Type B pancreatic cell (in vitro differentiated cells): ENCODE measurements at places on chromosomes 1 and 21. TPM values are rescaled to one million over a fixed set of nuclear protein-coding genes. Genes with fewer than 3 reads are reported as not detected.

Gene LRP8
- 7.1 and 16.5 TPM in 2 replicates for total RNA-seq

Gene SPRR3
- total RNA-seq = 155 and 164 TPM in 2 replicates

Gene PGBD5
- total RNA-seq = 7.2 and 8.7 TPM in 2 replicates

Gene VAMP4
- total RNA-seq = 10.2 TPM in 2 replicates

Gene PLPPR5
- total RNA-seq = 5.9 and 7.1 TPM in 2 replicates

Gene TAF12
- 16.2 and 20.8 TPM in 2 replicates for total RNA-seq

DNA sequence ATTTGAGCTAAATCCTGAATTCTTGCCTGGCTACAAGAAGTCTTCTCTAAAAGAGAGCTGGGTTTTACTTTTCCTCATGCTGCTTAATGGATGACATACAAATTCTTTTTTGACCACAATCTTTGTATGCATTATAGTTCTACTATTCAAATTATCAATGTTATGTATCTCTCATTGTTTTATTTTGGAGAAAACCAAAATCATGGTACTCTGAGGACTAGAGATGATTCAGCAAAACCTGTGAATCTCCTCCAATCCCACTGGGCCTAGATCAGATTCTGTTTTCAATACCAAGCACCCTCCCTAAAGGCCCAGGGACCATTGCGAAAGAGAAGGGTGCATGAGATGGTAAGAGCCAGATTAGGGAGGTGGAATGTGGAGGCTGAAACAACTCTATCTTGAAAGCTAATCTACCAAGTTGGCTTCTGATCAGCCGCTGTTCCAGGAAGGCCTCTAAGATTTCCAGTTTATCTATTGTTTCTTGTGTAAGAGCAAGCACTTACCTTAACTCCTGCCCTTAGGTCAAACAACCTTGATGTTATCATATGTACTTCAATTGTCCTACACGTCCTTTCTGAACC is 547.2 kb downstream of the PLPP3 start:
- no peak overlapping the region for H3K27ac ChIP-seq
- DNase-seq = no peak
- no peak overlapping the region for H3K4me3 ChIP-seq
- H3K36me3 ChIP-seq = no peaks in the 10 kb centered on the region

DNA sequence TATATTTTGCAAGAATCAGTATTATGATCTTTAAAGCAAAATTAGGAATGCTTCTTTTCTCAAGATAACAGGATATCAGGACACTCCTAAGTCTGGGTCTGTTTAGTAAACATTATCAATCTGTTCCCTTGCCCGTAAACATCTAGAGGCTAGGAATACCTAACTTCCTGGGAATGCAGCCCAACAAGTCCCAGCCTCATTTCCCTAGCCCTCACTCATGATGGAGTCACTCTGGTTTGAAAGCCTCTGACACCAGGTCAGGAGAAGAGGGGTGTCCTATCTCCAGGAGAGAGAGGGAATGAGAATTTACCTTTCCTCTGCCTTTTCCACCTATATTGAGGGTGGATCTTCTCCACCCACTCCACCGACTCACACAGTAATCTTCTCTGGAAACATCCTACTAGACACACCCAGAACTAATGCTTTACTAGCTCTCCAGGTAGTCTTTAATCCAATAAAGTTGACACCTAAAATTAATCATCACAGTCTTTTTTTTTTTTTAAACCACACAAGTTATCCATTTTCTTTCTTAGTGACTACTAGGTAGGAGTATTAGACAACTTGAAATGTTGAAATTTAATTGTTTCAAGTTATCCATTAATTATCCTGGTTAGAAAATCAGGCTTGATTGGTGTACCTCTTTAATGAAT is 659.3 kb downstream of the USP25 start:
- peaks cover 18% of the 10 kb centered on the region for H3K4me1 ChIP-seq
- H3K27me3 ChIP-seq = no peaks in the 10 kb centered on the region

GRCh38 chr1:228143480-228144192 is 3.6 kb downstream of the GUK1 start:
- H3K4me3 ChIP-seq = peak overlapping the region; percentile 94
- H3K4me1 ChIP-seq = peaks cover 15% of the 10 kb centered on the region
- peak overlapping the region; percentile 74 for H3K27ac ChIP-seq
- no peaks in the 10 kb centered on the region for H3K36me3 ChIP-seq

DNA sequence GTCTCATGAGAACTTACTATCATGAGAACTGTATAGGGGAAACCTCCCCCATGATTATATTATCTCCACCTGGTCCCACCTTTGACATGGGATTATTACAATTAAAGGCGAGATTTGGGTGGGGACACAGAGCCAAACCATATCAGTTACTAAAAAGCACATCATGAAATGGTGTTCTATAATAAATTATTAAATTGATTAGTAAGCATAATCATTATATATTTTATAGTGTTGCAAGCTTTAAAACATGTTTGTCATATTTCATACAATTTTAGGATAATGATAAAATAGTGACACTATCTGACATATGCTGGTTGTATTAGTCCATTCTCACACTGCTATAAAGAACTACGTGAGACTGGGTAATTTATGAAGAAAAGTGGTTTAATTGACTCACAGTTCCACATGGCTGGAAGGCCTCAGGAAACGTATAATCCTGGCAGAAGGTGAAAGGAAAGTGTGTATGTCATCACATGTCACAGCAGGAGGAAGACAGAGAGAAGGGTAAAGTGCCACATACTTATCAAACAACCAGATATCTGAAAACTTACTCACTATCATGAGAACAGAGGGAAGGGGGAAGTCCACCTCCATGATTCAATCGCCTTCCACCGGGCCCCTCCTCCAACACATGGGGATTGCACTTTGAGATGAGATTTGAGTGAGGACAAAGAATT is 539.2 kb upstream of the OLFM3 start:
- no peak for DNase-seq
- H3K27ac ChIP-seq = no peak overlapping the region

GRCh38 chr1:5779608-5780323 is 212.5 kb downstream of the NPHP4 start:
- no peak overlapping the region for H3K27ac ChIP-seq
- H3K4me3 ChIP-seq = no peak overlapping the region
- H3K27me3 ChIP-seq = peaks cover 3% of the 10 kb centered on the region
- DNase-seq = no peak
- H3K4me1 ChIP-seq = no peaks in the 10 kb centered on the region

- no peak for DNase-seq
- H3K27me3 ChIP-seq = no peaks in the 10 kb centered on the region
- no peaks in the 10 kb centered on the region for H3K36me3 ChIP-seq
- no peak overlapping the region for H3K4me3 ChIP-seq
Measured at GRCh38 chr1:172674831-172675613, 16.1 kb downstream of the FASLG start.

DNA sequence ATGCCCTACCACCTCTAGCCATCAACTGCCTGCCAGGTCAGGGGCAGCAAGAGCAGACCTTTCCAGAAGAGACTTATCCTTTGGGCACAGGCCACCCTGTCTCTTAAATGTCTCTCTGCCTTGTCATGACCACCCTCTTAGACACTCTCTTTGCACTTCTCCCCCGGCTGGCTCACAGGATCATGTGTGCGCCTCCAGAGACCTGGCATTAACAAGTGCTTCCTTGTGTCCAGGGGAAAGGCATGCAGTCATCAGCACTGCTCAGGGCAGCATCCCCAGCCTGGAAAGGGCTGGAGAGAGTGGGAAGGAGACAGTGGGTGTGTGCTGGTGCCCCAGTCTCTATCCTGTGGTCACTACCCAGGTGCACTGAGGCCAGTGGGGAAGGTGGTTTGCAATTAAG is 85.2 kb upstream of the TLR5 start:
- peaks cover 11% of the 10 kb centered on the region for H3K27me3 ChIP-seq
- no peak overlapping the region for H3K27ac ChIP-seq
- H3K4me3 ChIP-seq = no peak overlapping the region
- H3K36me3 ChIP-seq = no peaks in the 10 kb centered on the region
- DNase-seq = peak; percentile 51
- no peaks in the 10 kb centered on the region for H3K4me1 ChIP-seq

DNA sequence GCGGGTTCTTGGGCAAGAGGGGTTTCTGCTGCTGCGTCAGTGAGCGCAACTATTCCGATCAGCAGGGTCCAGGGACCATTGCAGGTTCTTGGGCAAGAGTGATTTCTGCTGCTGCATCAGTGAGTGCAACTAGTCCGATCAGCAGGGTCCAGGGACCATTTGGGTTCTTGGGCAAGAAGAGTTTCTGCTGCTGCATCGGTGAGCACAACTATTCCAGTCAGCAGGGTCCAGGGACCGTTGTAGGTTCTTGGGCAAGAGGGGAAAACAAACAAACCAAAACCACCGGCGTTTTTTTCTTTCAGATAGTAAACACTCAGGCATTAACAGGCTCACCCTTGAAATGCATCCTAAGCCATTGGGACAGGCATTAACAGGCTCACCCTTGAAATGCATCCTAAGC is 32.6 kb downstream of the SPATA6 start:
- no peak for DNase-seq
- H3K36me3 ChIP-seq = peaks cover 24% of the 10 kb centered on the region
- H3K27ac ChIP-seq = no peak overlapping the region
- no peak overlapping the region for H3K4me3 ChIP-seq
